ENCODE measurements at places on chromosomes 3 and 15. TPM values are rescaled to one million over a fixed set of nuclear protein-coding genes. Genes with fewer than 3 reads are reported as not detected.

DNA sequence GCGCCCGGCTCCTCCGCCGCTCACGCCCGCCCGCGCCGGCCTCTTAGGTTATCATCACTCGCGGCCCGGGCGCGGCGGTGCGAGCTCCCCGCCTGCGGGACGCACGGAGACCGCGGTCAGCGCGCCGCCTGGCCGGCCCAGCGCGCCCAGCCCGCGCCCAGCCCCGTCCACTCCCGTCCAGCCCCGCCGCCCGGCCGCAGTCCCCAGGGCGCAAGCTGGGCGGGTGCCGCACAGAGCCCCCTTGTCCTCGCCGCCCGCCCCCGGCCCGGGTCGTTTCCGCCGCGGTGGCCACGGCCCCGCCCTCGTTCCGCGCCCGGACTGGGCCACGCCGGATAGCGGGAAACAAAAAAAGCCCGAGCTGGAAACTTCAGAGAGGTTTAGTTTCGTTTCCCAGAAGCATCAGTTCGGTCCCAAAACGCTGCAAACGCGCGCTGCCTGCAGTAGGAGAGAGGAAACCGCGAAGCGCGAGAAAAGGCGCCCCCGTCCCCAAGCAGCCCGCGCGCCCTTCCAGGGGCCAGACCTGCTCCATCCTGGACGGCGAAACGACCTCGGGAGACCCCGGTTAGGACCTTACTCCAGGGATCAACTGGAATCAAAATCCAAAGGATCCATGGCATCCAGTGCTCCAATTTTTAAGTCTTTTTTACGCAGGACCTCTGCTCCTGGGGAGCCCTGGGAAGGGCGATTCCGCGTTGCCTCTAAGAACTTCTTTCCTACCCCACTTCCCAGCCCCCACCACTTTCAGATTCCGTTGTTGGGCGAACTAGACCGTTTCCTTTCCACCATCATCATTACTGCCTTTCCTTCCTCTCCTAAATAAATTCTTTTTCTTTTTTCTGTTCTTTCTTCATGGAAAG is at the start of gene ATP10A:
Gene ATP10A, minus strand, starts transcription at position 217 of the 857 bp plus-strand sequence. CDS start 231 bp downstream, outside the sequence.
- peak; percentile 88 for DNase-seq

DNA sequence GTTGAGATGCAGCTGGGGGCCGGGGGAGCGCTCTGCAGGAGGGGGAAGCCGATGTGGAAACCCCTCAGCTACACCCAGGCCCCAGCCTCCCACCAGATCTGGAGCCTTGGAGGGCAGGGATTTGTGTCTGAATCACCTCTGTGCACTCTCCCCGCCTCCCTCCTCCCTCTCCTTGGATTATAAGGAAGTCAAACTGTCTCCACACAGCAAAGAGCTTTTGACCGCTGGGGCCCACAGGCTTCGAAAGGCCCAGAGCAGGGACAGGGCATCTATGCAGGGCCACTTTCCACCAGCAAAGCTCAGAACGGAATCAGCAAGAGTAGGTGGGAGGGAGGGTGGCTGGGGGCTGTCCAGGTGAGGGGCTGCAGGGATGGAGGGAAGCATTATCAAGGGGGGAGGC is 68.9 kb downstream of the IQSEC1 start:
- peak; percentile 76 for DNase-seq

DNA sequence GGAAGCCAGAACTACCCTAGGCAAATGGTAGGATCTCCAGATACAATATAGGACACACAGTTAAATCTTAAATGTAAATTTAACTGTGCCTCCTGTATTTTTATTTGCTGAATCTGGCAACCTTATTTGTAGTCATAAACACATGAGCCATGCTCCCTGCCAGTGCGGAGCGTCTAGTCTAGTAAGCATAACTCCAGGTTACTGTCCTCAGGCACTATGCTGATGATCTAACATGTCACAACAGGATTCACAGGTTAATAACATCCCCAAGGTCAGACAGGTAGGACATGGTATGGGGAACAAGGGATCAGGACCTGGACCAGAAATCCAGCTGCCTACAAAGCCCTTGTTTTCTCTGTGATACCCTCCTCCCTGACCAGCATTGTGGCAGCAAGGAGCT is 305.1 kb downstream of the CACNA2D3 start:
- DNase-seq = no peak

- no peak for DNase-seq
Observed at GRCh38 chr3:72782521-72782920, 65.7 kb downstream of the SHQ1 start.

GRCh38 chr3:29481969-29482767 is 201.3 kb downstream of the RBMS3 start:
- no peak for DNase-seq

DNA sequence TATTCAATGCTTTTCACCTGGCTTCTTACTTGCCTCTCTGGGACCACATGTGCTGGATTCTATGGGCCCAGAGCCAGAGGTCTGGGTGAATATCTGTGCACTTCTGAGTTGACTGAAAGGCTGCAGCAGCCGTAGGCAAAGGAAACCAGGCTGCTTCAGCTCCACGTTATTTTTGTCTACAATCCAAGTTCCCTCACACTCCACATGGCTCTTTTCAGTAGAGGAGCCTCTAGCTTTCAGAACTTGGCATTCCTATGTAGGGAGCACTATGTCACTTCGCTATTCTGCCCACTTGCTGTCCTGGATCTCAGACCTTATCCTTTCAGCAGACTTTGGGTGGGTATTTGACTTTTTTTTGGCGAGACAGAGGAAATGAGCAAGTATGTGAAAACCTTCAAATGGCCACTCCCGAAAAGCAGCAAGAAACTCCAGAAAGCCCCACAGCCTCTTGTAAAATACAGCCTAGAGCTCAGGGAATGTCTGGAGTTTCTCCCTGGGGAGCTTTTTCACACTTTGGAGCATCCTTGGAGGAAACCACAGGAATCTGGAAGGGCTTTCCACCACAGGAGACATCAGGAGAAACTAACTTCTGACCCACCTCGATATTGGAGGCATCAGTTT is 80.9 kb downstream of the DUT start:
- DNase-seq = no peak

DNA sequence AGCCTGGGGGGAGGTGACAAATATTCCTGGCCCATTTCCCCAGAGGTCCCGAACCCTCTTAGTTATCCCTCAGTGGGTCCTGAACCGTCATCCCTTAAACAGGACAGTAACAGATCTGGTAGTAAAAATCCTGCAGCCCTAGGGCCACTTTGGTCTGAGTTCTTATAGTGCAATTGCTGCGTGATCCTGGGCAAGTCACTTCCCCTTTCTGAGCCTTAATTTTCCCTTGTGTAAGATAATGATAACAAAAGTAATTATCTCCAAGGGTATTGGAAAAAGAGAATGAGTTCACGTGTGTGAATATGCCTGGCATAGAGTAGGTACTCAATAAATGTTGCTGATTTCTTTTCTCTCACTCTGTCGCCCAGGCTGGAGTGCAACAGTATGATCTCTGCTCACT is 2.9 kb upstream of the JAGN1 start:
- peak; percentile 16 for DNase-seq

DNA sequence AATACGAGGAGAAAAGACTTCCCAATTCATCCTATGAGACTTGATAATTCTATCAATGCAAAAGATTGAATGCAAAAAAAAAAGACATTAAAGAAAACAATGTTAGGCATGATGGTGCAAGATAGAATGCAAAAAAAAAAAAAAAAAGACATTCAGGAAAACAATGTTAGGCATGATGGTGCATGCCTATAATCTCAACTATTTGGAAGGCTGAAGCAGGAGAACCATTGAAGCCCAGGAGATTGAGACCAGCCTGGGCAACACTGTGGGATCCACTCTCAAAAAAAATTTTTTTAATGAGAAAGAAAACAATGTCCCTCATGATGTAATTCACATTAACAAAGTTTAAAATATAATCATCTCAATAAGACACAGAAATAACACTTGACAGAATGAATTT is 75.9 kb downstream of the MYO9A start:
- DNase-seq = no peak

DNA sequence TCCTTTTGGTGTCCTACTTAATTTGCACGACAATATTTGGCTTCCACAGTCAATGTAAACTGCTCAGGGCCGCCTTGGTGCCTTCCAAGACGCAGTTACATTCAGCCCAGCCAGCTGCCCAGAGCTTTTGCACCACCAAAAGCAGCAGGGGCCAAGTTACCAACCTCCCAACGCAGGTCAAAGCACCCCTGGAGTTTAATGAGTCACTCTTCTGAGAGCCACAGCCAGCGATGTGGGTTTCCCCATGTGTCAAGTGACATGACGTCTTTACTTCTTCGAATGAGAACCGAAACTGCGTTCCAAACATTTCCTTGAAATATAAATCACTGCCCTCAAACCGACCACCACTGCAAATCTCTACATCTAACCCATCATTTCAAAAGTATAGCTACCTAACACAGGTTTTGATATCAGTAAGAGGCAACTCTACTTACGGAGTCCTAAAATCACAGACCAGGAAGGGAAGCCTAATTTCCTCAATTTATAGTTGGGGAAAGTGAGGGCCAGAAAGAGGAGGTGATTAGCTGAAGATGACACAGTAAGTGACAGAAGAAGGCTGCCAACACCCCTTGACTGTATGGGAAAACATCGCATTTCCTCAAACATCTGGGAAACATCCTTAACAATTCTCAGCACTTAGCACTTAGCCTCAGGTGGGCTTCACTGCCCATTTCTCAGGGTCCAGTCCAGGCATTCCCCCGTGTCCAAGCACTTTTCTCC is 24.5 kb downstream of the MB21D2 start:
- peak; percentile 84 for DNase-seq

- DNase-seq = no peak
Observed at GRCh38 chr15:63198371-63199250, 9.2 kb downstream of the RAB8B start.

GRCh38 chr3:179227349-179227748 is 23.6 kb downstream of the KCNMB3 start:
- no peak for DNase-seq

- DNase-seq = no peak
Observed at GRCh38 chr3:39109086-39109485, 1.6 kb downstream of the TTC21A start.

DNA sequence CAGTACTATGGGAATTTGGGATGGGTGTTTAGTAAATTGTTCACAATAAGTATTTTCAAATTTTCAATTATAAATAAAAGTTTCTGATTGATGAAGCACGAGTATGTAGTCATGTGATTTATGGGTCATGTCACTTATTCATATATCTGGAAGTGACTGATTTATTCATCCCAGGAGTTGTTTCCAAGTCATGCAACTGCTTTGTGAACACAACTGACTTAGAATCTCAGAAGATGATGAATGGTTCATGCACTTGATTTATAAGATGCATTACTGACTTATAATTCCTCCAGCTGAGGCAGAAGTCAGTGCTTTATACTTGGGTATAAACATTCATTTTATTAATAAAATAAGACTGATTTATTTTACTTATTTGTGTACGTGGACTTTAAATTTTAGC is 137.8 kb upstream of the CBLB start:
- no peak for DNase-seq

GRCh38 chr3:193190146-193190786 is 50.8 kb upstream of the PLAAT1 start:
- no peak for DNase-seq

DNA sequence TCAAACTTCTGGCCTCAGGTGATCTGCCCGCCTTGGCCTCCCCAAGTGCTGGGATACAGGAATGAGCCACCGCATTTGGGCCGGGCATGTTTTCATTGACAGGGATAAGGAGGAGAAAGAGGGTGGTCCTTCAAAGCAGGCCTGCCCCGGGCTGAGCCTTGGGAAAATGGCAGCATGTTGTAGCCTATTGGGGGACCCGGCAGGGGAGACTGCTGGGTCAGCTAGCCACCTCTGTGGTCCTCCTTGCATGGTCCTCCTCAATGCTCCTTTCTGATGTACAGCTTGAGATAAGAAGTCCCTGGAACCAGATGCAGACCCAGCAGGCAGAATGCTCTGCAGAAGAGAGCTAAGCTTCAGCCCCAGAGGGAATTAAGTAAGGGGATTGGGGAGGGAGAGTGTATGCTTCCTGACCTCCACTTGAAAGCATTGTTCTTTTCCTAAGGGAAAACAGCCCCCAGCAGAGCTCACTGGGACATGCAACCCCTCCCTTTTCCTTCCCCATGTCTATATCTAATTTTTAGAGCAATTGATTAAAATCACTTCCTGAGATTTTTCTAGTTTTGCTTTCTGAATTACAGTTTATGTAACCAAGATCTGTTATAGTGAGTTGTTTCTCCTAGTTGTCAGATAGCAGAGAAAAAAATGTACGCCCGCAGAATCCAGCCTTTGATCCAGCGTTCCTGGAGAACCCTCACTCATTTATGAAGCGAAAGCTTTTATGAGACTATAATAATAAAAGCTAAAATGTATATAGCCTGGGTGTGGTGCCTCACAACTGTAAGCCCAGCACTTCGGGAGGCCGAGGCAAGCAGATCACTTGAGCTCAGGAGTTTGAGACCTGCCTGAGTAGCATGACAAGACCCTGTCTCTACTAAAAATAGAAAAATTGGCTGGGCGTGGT is 48.7 kb upstream of the VILL start:
- DNase-seq = no peak

DNA sequence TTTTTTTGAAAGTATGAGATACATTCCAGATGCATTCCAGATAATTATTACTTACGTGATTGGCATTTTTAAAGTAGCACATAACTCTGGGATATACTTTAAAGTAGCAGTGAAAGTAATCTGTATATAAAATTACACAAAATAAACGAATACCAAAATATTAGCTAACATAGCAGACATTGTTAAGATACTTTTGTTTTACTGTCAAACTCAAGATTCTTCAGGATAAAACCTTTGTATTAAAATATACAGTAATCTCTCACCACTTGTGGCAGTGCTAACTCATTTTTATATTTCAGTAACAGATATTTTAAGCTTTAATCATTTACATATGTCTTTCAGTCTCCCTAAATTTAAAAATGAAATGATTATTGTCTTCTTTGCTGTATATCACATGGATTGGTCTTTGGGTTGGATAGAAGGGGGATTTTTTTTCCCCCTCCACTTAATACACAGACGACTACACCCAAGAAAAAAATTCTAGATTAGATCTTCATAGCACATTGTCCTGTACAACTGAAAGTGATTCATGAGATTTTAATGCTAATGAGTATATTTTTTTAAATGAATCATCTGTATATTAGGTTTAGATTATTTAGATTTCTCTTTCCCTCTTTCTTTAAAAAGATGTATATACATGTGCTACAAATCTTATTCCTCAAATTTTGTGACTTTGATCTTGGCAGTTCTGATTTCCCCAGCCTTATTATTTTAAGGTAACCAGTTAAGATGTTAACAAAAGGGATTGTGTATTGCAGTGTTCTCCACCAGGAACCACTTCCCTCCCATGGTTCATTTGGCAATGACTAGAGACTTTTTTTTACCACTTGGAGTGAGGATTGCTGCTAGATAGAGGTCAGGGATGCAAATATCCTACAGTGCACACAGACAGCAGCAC is 24.5 kb upstream of the EBLN2 start:
- no peak for DNase-seq

DNA sequence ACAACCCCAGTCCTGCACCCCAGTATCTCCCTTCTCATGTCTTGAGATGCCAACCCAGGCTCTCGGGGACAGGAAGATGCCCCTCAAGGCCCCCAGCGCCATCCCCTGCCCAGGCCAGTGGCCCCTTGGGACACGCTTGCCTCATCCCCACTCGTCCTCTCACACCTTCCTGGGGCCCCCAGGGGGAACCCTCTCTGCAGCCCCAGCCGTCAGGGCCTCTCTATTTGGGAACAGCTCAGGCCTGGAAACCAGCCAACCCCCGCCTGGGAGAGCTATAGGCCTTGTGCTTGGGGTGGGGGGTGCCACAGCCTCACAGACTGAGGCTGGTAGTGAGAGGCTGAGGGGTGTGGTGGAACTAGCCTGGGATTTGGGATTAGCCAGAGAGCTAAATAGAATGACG is 7.8 kb downstream of the LINGO1 start:
- no peak for DNase-seq

COL6A6 gene
- 1.2 TPM for total RNA-seq

THRB gene
- 25.0 TPM for total RNA-seq

DGKG gene
- 16.7 TPM for total RNA-seq

GPR149 gene
- not detected for total RNA-seq

IQCF5 gene
- total RNA-seq = not detected

ST3GAL6 gene
- total RNA-seq = 7.5 TPM

CPN2 gene
- 0.14 TPM for total RNA-seq

All from posterior vena cava (tissue), 2 donors.